H7 (cell line): ENCODE measurements at places on chromosomes 6 and 20. TPM values are rescaled to one million over a fixed set of nuclear protein-coding genes. Genes with fewer than 3 reads are reported as not detected.

Gene NTSR1
- total RNA-seq: 0.30 and 1.1 TPM in 2 replicates

Gene GSTA3
- total RNA-seq: not detected in 2 replicates

Gene TRIM40
- not detected in 2 replicates for total RNA-seq

Gene TBXT
- total RNA-seq: 0.22 and 1.0 TPM in 2 replicates

Gene HSPA12B
- 0.97 and 2.4 TPM in 2 replicates for total RNA-seq

Gene MC3R
- total RNA-seq: not detected in 2 replicates

Gene WFDC12
- not detected in 2 replicates for total RNA-seq

Gene RAMACL
- total RNA-seq: 0.18 TPM in 1 of 2 replicates, not detected in the other

Gene MTG2
- 32.7 and 37.8 TPM in 2 replicates for total RNA-seq

Gene RCAN2
- 1.5 and 2.8 TPM in 2 replicates for total RNA-seq

Gene LINC00237
- 3.7 and 5.4 TPM in 2 replicates for total RNA-seq

Gene GHRH
- total RNA-seq: not detected in 2 replicates

Gene PKIB
- 62.9 and 64.9 TPM in 2 replicates for total RNA-seq

DNA sequence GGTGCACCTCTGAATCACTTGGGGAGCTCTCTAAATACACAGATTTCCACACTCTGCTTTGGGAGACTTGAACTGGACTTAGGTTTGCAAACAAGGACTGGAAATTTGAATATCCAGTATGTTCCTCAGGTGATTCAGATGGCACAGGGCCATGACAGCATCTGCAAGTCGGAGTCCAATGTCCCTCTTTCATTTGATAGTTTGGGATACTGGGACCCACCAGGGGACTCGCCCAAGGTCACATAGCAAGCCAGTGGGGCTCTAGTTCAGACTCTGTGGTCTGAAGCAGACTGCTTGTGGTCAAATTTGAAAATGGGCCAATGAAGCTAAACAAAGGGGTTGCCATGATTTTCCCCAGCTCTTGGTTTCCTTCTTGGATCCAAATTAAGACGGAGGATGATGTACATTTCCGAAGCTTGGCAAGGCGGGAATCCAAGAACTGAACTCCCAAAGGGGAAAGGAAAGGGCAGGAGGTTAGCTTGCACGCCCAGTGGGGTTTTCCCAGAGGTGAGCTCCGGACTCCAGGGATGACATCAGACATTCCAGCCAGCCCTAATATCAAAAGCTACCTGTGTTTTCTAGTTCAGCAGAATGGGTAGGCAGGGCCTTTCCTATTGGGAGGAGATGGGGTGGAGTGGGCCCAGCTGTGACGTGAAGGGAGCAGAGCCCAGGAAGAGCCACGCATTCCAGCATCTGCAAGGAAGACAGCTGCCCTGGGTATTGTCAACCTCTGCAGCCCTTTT, 3.4 kb upstream of the SYS1 start:
- no peak for DNase-seq

- peak; percentile 94 for DNase-seq
Measured at GRCh38 chr6:6008648-6009421, 2.1 kb upstream of the NRN1 start.

GRCh38 chr6:89411145-89412070, 665 bp downstream of the RRAGD start:
- peak; percentile 87 for DNase-seq

DNA sequence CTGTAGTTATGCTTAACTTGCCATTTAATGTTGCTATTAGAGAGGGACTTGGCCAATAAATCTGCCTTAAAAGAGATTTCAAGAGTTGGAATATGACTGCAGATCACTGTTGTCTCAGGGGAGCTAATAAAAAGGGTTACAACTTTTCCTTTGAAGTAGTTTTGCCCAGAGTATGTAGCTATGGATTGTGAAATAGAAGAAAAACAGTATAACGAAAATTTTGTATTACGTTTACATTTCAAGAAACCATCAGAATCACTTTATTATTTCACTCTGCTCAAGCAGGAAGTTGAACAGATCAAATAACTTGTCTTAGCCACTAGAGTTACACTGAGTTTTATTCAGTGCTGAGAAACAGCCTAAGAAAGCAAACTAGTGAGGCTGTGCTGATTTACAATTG, 3.0 kb upstream of the ZSCAN26 start:
- DNase-seq: no peak

- DNase-seq: no peak
Measured at GRCh38 chr6:71967436-71967835, 81.1 kb downstream of the RIMS1 start.

- no peak for DNase-seq
Measured at GRCh38 chr6:117989086-117989485, 82.0 kb downstream of the SLC35F1 start.

DNA sequence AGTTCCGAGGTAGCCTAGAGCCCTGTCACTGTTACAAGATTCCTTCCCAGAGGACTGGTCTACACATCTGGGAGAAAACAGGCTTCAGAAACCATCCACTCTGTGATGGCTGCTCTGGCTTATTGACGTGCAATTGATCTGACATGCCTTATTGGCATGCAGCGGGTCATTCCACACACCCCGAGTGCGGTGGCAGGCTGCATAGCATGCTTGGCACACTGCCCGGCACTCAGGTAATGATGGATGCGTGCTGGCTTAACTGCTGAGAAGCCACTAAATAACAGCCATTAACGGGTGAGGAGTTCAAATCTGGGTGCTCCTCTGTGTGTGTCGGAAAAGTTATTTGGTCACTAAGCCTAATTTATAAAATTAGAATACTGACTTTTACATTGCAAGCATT, 67.9 kb upstream of the CDH4 start:
- no peak for DNase-seq

DNA sequence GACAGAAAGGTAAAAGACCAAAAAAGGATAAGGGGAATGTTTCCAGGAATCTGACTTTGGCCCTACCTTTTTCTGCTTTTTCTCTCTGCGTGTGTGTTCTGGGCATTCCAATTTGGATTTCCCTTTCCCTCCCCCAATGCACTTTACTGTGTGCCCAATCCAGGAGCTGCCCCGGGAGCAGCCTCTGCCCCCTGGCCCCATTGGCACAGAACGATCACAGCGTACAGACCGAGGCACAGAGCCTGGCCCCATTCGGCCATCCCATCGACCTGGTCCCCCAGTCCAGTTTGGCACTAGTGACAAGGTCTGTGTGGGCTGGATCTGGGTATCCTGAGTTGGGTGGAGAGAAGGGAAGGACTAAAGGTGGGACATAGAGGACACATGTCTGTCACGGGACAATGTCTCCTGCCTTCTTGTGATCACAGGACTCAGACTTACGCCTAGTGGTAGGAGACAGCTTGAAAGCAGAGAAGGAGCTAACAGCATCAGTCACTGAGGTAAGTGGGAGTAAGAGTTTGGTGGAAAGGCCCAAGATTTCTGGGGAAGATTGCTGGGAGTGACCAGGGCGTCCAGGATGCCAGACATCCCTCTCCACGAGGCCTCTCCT, 14.6 kb downstream of the PRRC2A start:
- no peak for DNase-seq

DNA sequence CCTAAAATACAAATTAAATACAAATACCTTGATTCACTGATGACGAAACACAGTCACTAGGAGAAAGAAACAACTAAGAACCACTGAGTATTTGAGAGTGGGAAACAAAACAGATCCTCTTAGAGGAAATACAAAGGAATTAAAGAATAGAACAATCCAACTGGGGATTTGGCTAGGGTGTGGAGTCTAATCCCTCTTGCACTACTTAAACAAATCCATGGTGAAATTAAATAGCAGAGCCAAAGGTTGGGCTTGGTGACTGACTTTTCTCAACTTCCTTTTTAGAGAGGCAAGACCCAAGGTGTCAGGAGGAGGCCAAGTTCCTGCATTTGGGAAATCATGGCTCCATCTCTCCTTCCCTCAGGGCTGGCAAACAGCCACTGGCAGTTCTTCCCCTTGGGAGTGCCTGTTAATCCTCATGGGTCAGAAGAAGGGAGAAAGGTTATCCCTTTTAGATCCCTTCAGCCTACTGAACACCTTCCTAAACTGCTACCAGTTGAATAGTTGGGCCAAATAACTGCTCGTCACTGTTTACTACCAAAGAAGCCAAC, 101.2 kb upstream of the TRAF3IP2 start:
- DNase-seq: no peak

DNA sequence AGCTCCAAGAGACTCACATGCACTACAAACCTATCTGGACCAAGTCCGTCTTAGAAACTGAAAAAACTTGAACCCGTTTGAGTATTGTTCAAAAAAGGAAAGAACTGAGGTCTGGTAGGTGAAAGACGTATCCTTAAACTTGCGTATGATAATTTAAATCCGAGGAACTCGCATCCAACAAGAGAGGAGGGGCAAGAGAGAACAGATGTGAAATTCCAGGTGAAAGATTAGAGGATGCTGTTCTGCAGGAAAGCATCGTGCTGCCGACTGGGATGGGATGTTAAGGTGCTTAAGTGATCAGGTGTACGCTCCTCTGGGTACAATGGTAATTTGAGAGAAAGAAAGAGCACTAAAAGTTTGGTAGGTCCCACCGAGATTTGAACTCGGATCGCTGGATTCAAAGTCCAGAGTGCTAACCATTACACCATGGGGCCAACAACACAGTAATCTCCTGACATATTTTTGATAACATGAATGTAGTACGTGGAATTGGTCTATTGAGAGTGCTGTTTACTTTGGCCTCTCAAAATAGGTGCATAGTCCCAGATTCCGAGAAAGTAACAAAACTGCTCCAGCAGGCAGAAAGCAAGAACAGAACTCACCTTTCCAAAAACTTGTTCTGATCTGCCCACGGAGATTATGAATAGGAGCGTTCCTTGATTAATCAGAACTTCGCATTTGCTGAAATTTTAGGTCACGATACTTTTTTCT, 53.5 kb upstream of the BTN3A2 start:
- DNase-seq: no peak

DNA sequence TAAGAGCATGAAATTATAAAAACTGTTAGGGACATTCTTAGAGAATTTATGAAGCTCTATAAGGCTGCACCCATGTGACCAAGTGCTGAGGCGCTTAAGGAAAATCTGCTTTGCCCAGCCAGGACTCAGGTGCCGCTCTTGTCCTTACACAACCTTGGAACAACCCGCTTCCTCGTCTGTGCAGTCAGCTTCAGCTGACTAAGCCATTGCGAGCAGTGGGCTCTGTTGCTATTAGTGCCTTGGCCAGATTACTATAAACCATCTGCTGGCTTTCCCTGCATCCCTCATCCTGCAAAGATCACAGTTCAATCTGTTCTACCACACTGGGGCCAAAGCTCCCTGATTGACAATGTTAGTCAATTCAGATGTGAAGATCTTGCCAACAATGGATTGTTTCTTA, 89.1 kb upstream of the E2F3 start:
- DNase-seq: no peak

- no peak for DNase-seq
Measured at GRCh38 chr6:111013144-111013915, 31.5 kb downstream of the RPF2 start.

DNA sequence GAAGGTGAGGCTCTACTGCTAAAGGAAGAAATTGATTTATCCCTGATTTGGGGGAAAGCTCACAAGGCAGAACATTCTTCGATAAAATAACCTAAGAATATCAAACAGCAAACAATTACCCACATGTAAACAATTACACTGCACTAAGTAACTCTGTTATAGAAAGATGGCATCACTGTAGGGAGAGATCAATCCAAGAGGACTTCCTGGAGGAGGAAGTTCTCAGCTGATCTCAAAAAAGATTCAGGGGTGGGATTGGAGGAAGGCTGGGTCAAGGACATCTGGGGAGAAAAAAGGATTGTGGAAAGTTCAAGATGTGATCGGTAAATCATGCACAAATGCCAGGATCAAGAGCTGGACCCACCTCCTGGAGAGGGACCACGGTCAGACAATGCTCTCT, 361.0 kb upstream of the SULF2 start:
- no peak for DNase-seq

DNA sequence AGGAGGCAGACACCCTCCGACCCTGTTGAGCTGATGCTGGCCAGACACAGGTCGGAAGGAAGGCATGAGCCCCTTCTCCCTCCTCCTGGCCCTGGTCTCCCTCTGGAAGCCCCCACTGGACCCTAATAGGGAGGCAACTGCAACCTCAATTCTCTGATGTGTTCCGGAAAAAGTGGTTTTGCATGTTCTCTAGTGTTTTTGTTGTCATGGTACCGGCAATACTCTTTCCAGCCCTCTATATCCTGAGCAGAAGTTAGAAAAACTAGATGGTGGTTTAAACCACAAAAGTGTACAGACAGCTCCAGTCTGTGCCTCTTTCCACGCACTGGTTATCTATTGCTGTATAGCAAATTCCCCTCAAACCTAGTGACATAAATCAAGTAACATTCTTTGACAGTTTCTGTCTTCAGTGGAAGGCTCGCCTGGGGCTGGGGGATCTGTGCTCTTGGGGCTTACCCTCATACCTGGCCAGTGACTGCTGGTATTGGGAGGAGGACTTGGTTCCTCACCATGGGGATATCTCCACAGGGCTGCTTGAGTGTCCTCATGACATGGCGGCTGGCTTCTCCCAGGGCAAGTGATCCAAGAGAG, 37.0 kb downstream of the SYTL3 start:
- no peak for DNase-seq

DNA sequence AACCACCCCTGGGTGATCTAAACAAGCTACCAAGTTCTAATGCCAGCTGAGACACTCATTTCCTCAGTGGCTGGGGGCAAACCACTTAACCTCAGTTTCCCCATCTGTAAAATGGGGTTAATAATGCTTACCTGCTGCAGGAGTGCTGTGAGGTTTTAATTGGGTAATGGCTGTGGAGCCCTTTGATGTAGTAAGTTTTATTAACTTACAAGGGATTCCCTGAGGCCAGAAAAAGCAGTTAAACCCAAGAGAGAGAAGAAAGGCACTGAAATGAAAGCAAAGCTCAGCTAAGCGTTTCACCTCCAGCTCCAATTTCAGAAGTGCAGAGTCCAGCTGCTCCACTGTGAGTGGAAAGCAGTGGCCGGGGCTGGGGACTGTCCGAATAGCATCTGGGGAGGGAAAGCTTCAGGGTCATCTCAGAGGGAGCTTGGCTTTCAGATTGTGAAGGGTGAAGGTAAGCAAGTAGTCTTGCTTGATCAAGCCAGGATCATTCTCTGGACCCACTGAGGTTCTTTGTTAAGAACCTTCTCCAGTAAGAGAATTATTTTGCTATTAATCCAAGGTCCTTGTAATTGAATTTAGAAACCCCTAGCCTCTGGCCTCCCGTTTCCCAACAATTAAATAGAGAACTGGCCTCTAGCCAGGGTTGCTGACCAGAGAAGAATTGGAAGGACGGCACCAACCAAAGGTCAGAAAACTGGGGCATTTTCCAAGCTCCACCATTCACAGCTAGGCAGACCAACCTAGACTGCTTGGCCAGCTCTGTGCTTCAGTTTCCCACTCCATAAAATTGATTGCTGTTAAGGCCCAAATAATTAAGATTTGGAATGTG, 20.9 kb upstream of the TCP11 start:
- no peak for DNase-seq

- DNase-seq: no peak
Measured at GRCh38 chr6:11413117-11413687, 124.3 kb upstream of the TMEM170B start.

DNA sequence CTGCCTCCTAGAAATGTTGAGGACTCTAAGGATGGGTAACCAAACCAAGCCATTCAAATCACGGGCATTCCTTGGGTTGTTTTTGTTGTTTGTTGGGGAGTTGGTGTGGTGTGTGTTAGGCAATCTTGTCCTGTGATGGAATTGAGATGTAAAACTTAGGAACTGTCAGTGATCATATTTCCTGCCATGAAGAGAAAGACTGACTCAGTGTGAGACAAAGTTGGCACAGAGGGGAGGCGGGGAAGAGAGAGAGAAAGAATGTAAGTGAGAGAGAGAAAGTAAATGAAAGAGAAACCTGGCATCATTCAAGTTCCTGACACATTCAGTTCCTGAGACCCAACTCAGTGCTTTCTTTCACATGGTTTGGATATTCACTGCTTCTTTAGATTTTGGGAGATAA, 21.6 kb upstream of the FBXO30 start:
- DNase-seq: peak; percentile 3

- no peak for DNase-seq
Measured at GRCh38 chr6:31308845-31309175, 36.9 kb upstream of the HLA-C start.

GRCh38 chr6:19805129-19805481, 32.1 kb upstream of the ID4 start:
- no peak for DNase-seq
